GM23338 (cell line): ENCODE measurements at places on chromosomes 2 and 18.

DNA sequence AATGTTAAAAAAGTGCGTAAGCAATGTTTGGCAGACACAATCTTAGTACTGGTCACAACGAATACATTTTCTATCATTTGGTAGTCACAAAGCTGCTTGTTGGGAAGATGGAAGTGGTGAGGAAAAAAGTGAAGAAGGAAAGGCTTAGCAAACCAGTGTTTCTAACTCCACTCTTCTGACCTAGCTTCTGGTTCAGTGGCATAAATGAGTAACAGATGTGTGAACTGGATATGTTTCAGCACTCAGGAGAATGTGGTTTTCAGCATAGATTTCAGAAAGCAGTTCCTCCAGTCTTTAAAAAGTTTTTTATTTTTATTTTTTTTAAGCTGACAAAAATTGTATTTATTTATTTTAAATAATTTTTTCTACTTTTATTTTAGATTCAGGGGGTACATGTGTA, 357.1 kb downstream of the CPS1 start:
- no peak for DNase-seq

DNA sequence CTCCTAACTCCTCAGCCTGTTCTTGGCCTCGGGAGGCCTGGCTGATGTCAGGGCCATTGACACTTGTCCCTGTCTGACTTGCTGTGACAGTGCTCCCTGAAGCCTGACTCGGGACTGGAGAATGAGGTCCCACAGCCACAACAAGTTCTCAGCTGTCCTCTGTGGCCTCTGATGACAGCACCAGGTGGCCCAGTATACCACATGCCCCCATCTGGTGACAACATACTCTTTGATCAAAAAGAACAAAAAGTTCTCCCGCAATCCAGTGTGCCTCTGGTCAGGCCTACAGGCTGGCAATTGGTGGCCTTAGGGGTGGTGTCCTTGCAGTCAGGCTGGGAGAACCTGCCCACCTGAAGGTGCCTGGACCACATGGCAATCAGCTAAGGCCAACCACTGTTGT, 102.6 kb downstream of the SEPTIN10 start:
- no peak for DNase-seq

- DNase-seq: no peak
These were observed 298.4 kb downstream of the LPIN1 start for GRCh38 chr2:12044857-12045256.

DNA sequence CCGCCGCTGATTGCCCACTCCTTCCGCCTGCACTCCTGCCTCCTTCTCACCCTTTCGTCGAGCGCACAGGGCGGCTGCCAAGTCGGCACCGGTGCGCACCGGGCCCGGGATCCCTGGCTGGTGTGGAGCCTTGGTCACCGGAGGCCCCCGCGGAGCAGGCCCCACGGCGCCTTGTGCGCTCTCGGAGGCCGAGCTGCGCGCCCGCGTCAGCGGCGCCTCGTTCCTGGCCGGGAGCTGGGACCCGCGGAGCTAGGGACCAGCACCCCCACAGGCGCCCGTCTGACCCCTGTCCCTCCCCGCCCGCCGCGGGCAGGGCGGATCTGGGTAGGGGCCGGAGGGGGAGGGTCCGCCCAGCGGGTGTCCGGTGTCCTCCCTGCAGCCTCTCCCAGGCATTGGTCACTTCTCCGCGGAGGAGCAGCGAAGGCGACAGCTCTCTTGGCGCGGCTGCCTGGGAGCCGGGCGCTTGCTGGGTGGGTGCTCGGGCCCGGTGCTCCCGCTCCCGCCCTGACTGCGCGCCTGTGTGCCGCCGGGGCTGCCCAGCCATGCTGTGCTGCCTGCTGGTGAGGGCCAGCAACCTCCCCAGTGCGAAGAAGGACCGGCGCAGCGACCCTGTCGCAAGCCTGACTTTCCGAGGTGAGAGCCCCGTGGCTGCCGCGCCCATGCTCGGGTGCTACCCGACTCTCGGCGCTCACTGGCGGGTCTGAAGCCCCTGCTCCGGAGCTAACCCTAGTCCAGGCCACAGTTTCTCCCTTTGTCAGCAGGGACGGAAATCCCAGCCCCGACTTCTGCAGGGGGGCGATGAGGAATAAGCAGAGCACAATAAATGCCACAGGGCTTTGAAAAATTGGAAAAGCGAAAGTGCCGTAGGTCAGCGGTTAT, 13.2 kb downstream of the DYSF start:
- peak; percentile 64 for DNase-seq

- no peak for DNase-seq
These were observed 338.6 kb upstream of the MMADHC start for GRCh38 chr2:149926149-149926548.

GRCh38 chr2:88832311-88832991, 141.0 kb downstream of the RPIA start:
- peak; percentile 12 for DNase-seq

DNA sequence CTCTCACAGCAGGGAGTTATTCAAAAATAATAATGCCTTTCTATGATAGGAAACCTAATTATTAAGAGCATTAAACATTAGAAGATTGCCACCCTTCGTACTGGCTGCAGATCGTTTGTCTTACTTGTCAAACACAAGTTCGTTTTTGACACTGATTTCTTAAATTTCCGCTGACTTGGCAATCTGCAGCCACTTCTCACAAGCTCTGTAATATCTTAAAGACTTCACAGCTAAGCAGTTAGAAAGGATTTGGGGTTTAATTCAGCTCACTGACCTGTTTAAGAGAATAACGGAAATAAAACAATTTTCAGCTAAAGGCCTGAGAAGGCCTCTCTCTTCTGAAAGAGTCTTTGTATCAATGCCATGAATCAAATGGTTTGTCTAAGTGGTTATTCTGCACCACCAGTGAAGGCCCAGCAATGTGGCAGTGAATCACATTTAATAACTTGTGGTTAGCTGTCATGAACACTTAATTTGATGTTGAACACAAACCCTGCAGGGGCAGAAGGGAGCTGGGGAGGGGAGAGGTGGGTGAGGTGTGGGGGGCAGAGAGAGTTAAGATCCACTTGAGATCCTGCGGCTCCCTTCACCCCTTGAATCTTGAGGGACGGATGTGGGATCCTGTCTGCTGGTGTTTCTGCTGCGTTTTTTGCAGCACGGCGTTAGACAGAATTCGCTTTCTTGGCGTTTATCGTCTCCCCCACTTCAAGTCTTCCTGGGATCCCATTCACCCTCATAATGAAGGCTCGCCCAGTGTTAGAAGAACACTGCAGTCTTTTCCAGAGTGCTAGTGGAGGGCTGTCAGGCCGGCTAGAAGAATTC, 145.4 kb upstream of the SATB2 start:
- DNase-seq: no peak

GRCh38 chr18:77650799-77651385, 401.2 kb downstream of the GALR1 start:
- DNase-seq: peak; percentile 82

GRCh38 chr2:28492282-28492681, 3.6 kb upstream of the PLB1 start:
- DNase-seq: no peak

DNA sequence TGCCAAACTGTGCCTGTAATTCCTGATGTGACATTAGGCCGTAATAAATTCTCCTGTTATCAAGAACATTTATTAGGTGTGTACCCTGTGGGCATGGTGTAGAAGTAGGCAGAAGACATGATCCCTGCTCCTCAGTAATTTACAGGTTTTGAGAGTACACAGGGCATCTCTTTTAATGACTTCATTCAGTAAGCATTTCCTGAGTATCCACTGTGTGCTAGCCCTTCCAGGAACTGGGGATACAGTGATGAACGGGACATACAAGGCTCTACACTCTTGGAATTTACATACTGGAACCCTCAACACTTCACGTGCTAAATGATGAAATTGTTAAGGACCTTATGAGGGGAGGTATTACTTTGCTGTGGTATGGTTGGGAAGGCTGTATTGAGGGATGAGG, 30.2 kb downstream of the DIS3L2 start:
- DNase-seq: no peak

DNA sequence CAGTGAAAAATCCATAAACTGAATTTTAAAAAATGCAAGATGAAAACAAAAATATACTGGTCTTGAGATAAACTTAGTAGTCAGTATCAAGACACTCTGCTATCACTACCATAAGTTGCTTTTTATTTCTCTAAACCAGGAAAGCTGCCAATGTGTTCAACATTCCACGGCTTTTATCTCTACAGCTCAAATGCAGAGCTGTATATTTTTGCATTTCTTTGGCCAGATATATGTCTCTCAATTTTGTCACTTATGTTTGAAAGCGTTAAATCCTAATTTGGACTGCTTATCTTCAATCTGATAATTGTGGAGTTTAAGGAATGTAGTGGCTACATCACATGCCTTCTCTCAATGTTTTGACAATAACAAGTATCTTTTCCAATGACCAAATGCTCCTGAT, 609.5 kb downstream of the EPHA4 start:
- no peak for DNase-seq

DNA sequence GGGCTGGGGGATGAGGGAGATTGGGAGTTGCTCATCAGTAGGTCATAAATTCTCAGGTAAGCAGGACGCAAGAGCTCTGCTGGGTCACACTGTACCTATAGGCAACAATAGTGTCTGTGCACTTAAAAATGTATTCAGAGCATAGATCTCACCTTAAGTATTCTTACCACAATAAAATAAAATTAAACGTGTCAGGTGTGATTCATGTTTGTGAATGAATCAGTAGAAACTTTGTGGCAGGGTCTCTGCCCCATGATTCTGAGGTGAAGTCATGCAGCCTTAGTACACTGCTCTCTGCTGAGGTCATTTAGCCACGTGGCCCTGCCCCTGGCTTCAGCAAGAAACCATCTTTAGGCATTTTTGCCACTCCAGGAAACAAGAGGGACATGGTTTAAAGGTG, 253.8 kb downstream of the FBXO15 start:
- DNase-seq: no peak

DNA sequence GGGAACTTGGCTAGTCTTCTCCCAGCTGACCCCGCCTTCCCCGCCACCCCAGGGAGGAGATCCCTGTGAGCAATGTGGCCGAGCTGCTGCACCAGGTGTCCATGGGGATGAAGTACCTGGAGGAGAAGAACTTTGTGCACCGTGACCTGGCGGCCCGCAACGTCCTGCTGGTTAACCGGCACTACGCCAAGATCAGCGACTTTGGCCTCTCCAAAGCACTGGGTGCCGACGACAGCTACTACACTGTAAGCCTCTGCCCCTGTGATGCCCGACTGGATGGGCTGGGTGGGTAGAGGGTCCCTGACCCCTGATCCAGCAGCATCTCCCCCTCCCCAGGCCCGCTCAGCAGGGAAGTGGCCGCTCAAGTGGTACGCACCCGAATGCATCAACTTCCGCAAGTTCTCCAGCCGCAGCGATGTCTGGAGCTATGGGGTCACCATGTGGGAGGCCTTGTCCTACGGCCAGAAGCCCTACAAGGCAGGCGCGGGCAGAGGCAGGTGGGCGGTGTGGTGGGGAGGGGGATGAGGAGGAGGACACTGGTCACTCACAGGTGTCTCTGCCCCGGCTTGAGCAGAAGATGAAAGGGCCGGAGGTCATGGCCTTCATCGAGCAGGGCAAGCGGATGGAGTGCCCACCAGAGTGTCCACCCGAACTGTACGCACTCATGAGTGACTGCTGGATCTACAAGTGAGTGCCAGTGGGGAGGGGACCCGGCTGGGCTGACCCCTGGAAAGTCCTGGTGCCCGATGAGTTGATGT, 24.2 kb downstream of the ZAP70 start:
- no peak for DNase-seq

DNA sequence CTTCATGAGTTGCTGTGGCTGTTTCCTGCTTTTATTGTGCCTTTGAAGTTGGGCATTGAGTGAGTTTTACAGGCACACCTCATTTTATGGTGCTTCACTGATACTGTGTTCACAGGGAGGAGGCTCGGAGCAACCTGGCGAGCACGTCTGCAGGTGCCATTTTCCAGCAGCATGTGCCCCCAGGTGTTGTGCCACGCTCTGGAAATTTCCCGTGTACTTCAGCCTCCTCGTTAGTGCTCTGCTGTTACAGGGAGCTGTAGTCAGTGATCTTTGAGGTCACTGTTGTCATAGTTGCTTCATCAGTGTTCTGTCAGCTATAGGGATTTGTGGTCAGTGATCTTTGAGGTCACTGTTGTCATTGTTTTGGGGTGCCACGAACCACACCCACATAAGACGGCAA, 20.1 kb downstream of the CTDP1 start:
- no peak for DNase-seq
